Nephron progenitor cell (in vitro differentiated cells): ENCODE measurements at places on chromosomes 1 and 21.

DNA sequence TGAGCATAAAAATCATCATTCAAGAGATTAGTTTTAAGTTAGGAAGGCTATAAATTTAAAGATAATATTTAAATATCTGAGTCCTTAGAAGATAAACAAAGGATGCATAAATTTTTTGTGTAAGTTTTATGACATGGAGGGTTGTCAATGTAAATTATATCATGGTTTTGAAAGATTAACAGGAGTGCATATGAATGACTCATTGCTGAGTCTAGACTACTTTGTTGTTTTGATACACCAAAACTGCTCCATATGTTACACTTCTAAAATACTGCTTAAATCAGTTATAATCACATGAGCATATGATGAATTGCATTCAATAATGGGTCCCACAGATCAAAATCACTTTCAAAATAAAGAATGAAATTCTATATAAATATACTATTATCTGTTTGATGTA, 312.5 kb downstream of the KCNT2 start:
- H3K36me3 ChIP-seq, result peaks cover 17% of the 10 kb centered on the region
- no peaks in the 10 kb centered on the region for H3K27me3 ChIP-seq
- no peak overlapping the region for H3K4me3 ChIP-seq
- H3K27ac ChIP-seq, result no peak overlapping the region

GRCh38 chr1:67441183-67441582, 11.0 kb upstream of the SERBP1 start:
- peaks cover 19% of the 10 kb centered on the region for H3K4me1 ChIP-seq
- no peak for DNase-seq
- H3K36me3 ChIP-seq, result no peaks in the 10 kb centered on the region
- H3K27me3 ChIP-seq, result peaks cover 4% of the 10 kb centered on the region

DNA sequence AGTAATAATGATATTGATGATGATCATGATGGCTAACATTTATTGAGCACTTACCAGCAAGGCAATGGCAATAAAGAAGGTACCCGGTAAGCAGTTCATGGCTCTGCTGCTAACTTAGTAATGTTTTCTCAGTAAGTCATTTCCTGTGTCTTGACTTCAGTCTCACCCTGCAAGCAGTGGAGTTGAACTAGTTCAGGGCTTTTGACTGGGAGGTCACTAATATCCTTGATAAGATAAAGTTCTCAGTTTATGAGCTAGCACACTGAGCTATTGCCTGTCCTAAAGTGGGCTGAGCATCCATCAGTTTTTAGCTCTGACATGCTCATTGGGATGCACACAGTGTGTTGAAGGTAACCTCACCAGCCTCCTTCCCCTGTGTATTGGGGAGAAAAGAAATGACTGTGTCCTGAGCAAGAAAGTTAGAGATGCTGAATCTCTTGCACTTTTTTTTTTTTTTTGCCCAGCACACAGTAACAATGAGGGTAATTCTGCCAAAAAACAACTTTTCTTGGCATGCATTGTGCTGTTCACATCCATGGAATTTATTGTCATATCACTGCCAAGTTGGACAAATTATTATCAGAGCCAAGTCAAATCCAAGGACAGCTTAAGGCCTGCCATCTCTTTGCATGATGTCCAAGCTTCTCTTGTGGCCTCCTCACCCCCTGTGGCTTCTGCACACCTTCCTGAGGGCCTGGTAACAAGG, 55.5 kb upstream of the GADD45A start:
- no peaks in the 10 kb centered on the region for H3K36me3 ChIP-seq
- H3K4me1 ChIP-seq, result peaks cover 3% of the 10 kb centered on the region
- no peak for DNase-seq
- no peak overlapping the region for H3K4me3 ChIP-seq
- H3K27ac ChIP-seq, result no peak overlapping the region

- peaks cover 4% of the 10 kb centered on the region for H3K27me3 ChIP-seq
- no peak overlapping the region for H3K27ac ChIP-seq
- DNase-seq, result no peak
- H3K36me3 ChIP-seq, result no peaks in the 10 kb centered on the region
- no peaks in the 10 kb centered on the region for H3K4me1 ChIP-seq
- no peak overlapping the region for H3K4me3 ChIP-seq
These were observed 169.8 kb upstream of the CACYBP start for GRCh38 chr1:174829990-174830389.

DNA sequence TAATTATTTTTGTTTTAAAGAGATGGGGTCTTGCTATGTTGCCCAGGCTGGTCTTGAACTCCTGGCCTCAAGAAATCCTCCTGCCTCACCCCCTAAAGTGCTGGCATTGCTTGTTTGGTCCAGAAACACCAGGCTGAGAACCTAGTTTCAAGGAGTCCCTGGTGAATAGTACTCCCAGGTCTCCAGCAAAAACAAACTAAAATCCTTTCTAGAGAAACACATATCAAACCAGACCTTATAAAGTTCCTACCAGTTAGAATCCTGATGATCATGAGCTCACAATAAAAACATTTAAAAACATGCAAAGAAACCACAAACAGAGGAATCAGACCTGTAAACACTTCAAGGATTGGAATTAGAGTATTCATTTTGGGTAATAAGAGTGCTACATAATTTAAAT, 34.4 kb upstream of the PADI1 start:
- H3K27ac ChIP-seq, result no peak overlapping the region
- H3K4me1 ChIP-seq, result peaks cover 23% of the 10 kb centered on the region
- no peak for DNase-seq
- no peak overlapping the region for H3K4me3 ChIP-seq
- H3K27me3 ChIP-seq, result peaks cover 15% of the 10 kb centered on the region

DNA sequence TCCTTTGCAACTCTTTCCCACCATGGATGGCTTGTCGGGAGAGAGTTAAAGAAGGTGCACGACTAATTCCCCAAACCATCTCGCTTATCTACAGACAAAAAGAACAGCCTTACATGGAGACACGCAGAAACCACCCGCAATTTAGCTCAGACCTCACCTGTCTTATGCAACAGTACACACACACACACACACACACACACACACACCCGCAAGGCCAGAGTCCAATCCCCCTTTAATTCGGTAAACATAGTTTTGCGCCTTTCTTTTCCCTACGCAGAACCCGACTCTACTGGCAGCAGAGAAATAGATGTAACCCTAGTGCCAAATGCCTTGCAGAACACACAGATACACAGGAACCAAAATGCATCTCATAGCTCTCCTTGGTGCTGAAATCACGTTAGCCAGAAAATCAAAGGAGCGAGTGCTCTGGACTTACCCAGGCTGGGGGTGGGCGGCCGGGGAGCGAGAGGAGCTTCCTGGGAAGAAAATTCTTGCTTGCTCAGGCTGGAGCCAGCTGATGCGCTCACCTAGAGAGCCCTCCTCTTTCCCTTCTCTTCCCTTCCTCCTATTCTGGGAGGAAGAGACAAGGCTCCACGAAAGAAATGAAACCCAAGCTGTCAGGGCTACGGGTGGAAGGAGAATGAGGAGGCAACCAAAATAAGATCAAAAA, 470 bp downstream of the TNR start:
- no peak overlapping the region for H3K4me3 ChIP-seq
- no peaks in the 10 kb centered on the region for H3K36me3 ChIP-seq
- no peaks in the 10 kb centered on the region for H3K4me1 ChIP-seq
- H3K27me3 ChIP-seq, result peaks cover 59% of the 10 kb centered on the region

DNA sequence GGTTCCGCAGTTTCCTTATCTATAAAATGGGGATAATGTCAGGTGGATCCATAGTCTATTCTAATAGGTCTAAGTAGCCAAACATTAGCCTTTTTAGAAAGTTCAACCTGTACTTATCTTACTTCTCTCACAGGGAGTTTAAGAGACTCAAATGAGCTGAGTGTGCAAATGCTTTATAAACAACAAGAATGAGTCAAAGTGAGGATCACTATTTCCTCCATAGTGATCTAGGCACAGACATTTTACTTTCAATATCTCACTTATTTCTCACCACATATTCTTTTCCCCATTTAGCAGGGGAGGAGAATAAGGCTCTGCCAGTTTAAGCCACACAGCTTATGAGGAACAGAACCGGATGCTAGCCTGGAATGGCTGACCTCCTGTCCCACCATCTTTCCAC, 92.1 kb upstream of the LMO4 start:
- no peak for DNase-seq
- H3K4me3 ChIP-seq, result no peak overlapping the region
- no peak overlapping the region for H3K27ac ChIP-seq
- H3K36me3 ChIP-seq, result no peaks in the 10 kb centered on the region

- H3K4me1 ChIP-seq, result peaks cover 8% of the 10 kb centered on the region
- H3K27ac ChIP-seq, result no peak overlapping the region
- H3K4me3 ChIP-seq, result no peak overlapping the region
These were observed 8.7 kb downstream of the KPNA6 start for GRCh38 chr1:32116531-32116930.

- H3K27me3 ChIP-seq, result peaks cover 4% of the 10 kb centered on the region
- no peaks in the 10 kb centered on the region for H3K36me3 ChIP-seq
- DNase-seq, result no peak
These were observed 10.8 kb downstream of the NTMT2 start for GRCh38 chr1:170156594-170156993.

GRCh38 chr21:41865002-41865777, 14.0 kb downstream of the PRDM15 start:
- H3K27me3 ChIP-seq, result no peaks in the 10 kb centered on the region
- DNase-seq, result no peak
- H3K36me3 ChIP-seq, result no peaks in the 10 kb centered on the region
- H3K27ac ChIP-seq, result no peak overlapping the region
- H3K4me3 ChIP-seq, result no peak overlapping the region

DNA sequence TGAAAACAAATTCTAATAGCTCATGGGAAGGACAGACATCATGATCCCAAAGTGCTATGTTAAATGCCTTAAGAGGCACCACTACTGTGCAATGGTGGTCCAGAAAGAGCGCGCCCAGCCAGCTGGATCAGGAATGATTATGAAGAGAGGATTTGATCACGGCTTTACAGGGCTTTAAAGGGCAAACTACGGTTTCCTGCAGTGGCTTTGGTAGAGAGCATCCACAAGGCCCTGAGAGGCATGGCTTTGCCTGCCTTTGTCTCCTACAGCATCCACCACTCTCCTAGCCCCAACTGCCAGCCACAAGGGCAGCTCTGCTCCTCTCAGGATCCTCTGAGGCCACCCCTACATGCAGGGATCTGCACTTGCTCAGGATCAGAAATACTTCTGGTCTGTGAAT, 40.7 kb downstream of the ZNF281 start:
- DNase-seq, result no peak
- H3K4me3 ChIP-seq, result no peak overlapping the region
- H3K4me1 ChIP-seq, result peaks cover 21% of the 10 kb centered on the region
- H3K27ac ChIP-seq, result no peak overlapping the region

DNA sequence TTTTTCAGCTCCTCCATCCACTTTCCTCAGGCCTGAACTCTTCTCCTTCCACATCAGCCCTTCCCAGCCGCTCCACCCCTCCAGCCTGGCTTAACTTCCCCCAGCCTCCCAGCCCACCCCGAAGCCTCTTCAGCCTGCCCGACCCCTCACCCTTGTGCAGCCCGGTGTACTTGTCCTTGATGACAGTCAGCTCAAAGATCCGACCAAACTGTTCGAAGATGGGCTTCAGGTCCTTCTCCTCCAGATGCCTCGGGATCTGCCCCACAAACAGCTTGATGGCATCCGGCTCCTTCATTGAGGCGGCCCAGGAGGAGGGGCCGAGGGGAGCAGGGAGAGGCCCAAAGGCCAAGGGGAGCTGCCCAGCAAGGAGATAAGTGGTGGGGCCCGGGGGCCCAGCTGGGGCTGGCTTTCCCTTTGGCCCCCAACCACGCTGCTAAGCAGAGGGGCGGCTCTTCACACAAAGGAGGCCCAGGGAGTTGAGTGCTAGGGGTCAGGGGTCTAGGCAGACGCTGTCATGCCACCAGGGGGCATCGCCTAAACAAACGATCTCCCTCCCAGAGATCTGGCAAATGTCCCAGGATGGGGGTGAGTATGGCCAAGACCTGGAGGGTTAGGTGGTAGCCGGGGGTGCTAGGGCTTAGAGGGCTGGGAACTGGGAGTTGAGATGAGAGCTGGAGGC, 738 bp downstream of the CELF3 start:
- DNase-seq, result peak; percentile 39
- peaks cover 67% of the 10 kb centered on the region for H3K27me3 ChIP-seq
- H3K27ac ChIP-seq, result no peak overlapping the region
- peaks cover 25% of the 10 kb centered on the region for H3K4me1 ChIP-seq
- H3K36me3 ChIP-seq, result no peaks in the 10 kb centered on the region
- H3K4me3 ChIP-seq, result peak overlapping the region; percentile 71

- peaks cover 11% of the 10 kb centered on the region for H3K27me3 ChIP-seq
- DNase-seq, result no peak
- peak overlapping the region; percentile 62 for H3K4me3 ChIP-seq
- H3K27ac ChIP-seq, result peak overlapping the region; percentile 94
- no peaks in the 10 kb centered on the region for H3K36me3 ChIP-seq
These were observed 35.0 kb upstream of the ECE1 start for GRCh38 chr1:21325231-21325718.

GRCh38 chr21:39119891-39120290, 63.4 kb downstream of the PSMG1 start:
- H3K4me1 ChIP-seq, result peaks cover 37% of the 10 kb centered on the region
- H3K27me3 ChIP-seq, result peaks cover 10% of the 10 kb centered on the region
- peaks cover 6% of the 10 kb centered on the region for H3K36me3 ChIP-seq
- no peak overlapping the region for H3K4me3 ChIP-seq
- DNase-seq, result no peak
- peak overlapping the region; percentile 8 for H3K27ac ChIP-seq
